ENCODE measurements at places on chromosomes 6 and 20.

- no peak for DNase-seq
These were observed 1.4 kb downstream of the SDC4 start for GRCh38 chr20:45346851-45347250.

- DNase-seq = no peak
These were observed at the start of gene OR2J3 for GRCh38 chr6:29107758-29108157. Gene OR2J3 (plus strand): TSS chr6:29108058. CDS start chr6:29111891, 3,833 bp downstream.

DNA sequence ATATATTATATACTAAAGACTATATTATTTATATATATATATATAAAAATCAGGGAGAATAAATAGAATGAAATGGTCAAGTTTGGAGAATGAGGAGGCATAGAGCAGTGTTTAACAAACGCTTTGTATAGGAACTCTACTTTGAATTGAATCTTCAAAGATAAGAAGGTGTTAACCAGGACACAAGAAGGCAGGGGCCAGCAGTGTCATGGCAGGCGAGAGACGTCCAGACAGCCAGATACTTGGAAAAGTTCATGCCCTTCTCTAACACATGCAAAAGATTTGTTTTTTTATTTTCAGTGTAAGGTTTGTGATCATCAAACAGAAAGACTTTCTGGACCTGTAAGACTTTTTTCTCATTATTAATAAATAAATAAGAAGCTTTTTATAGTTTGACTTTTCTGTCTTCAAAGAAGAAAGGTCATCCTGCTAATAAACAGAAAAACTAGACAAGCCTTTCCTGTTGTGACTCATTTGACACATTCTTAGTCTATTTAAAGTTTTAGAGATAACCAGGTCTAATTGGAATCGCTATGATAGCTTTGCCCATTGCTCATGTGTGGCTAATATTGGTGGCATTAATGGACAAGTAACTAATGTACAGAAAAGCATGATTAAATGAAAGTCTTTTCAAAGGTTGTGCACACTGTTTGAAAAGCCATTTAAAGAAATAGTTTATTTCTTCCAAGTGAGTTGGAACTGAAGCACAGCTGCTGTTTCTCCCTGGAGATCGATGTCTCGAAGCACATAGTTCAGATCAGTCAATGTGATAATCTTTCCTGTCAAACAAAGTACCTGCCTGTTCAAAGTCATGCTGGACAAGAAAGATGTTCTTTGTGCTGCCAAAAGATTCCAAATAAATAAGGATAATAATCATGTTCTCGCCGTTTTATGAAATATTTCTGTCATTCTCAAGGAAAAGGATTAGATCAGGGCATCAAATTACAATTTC lies 420.4 kb upstream of the OPRM1 start:
- DNase-seq = no peak

DNA sequence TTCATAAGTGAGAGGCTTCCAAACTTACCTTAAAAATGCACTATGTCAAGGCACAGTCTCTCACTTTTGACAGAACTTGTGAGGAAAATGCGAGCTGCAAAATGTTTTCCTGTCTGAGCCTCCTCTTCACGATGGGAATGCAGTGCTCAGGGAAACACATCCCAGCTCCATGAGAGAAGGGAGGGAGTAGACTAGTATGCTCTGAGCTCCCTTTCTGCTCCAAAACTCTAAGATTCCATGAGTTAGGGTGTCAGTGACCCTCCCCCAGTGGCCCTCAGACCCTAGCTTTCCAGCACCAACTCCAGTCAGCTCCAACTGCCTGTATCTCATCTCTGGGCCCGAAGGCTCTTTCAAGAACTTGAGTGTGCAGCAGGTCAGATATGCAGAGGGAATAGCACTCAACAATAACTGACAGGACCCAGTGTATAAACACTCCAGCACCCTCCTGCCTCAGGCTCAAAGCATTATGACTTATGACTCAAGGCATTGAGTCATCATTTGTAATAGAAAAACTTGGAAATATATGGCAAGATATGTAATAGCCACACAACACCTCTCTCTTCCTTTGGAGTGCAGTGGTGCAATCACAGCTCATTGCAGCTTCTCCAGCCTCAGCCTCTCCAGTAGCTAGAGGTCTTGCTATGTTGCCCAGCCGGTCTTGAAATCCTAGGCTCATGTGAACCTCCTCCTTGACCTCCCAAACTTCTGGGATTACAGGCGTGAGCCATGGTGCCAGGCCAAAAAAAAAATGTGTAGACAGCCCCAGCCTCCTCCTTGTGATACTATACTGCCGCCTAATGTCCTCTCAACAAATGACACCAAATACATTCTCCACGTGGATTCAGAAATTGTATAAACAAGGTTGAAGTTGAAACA lies 16.7 kb upstream of the ENTPD6 start:
- DNase-seq = no peak

DNA sequence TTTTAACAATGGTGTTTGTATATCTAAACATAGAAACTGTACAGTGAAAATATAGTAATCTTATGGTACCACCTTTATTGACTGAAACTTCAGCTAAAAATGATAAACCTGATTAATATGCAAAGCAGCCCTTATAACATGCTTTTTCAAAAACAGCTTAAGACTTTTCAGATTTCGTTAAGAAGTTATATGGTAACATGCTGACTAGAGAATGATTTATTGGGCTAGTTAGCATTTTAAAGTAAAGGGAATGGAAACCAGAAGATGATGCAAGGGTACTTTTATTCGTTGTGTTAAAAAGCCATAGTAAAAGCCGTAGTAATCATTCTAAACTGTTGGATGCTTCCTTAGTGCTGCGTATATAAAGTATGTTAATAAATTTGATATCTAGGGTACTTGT lies 50.5 kb downstream of the CBFA2T2 start:
- DNase-seq = no peak

DNA sequence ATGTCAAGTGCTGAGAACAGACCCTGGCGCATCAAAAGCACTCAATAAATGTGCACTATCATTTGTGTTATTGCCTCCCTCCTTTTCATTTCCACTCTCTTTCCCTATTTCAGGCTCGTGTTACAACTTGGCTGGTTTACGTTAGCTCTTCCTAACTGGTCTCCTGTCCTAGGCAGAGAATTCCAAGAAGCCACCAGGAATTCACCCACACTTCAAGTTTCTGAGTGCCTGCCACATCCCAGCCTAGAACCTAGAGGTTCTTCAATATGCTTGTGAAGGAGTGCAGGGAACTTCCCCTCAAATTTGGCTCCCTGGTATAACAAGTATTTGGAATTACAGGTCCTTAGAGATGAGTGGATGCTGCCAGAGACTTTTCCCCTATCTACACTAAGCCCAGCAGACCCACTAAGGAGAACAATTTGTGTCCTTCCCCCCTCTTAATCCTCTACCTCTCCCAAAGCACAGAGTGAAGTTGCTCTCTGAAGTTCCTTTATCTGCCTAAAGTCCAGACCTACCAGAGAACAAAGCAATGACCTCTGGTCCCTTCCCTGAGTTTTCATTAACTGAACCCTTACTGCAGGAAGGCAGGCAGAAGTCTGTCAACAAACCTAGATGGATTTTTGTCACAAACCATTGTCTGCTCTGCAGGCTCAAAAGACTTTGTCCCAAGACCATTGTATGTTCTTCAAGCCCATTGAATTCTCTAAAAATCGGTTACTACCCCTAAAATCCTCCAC lies 201.6 kb upstream of the JARID2 start:
- no peak for DNase-seq

DNA sequence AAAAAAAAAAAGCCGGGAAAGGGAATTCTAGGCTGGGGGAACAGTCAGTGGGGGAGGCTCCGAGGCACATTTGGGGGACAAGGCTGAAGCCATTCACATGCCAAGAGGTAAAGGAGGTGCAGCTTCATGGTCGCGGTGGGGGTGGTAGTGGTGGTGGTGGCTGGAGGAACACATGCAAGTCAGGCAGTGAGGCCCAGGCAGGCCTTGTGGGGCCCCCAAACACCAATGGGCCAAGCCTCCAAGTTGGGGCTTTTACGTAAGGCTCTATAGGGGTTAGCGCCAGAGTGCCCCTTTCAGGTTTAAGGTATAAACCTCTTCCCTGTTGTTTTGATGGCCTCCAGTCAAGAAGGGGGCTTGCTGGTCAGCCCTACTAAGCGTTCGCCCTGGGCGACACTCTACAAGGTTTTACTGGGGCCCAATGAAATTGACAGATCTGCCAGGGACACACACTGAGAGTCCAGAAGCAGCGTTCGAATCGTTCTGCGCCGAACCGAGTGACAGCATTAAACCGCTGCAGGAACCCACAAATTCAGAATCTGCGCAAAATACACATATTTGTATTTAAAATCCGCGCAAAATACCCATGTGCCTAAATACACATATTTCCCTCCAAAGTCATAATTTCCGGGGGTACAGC lies 818 bp upstream of the AP5S1 start:
- DNase-seq = no peak

DNA sequence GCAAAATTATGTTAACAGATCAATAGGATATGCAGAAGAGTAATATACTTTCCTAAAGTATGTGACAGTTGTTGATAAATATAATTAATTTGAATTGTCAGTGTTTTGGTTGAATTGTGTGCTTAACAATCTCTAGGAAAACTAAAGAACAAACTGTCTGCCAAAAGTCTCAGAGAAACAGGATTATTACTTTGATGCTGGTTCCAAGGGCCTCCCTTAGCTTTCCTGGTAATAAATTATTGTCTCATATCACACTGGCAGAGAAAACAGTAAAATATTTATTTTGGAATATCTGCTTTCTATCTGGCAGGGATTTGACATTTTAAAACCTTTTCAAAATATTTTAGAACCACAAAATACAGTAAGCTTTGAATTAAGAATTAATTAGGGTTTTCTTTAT lies 40.1 kb upstream of the CARMIL1 start:
- DNase-seq = no peak

DNA sequence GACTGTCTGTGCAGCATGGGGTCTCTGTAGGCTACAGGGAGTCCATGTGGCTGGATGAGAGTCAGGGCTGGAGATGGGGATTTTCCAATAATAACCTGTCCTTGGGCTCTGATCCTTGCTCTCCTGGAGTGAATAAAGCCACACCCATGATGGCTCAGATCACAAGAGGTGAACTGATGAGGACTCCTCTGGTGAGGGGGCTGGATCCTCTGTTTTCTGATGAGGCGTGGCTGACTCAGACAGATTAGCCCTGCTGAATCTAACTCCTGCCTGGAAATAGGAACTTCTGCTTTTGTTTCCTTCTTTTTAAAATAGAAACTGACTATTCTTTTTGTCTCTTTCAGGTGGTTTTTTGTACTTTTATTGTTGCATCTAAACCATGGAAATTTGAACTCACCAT lies 27.0 kb downstream of the CST9L start:
- DNase-seq = no peak

DNA sequence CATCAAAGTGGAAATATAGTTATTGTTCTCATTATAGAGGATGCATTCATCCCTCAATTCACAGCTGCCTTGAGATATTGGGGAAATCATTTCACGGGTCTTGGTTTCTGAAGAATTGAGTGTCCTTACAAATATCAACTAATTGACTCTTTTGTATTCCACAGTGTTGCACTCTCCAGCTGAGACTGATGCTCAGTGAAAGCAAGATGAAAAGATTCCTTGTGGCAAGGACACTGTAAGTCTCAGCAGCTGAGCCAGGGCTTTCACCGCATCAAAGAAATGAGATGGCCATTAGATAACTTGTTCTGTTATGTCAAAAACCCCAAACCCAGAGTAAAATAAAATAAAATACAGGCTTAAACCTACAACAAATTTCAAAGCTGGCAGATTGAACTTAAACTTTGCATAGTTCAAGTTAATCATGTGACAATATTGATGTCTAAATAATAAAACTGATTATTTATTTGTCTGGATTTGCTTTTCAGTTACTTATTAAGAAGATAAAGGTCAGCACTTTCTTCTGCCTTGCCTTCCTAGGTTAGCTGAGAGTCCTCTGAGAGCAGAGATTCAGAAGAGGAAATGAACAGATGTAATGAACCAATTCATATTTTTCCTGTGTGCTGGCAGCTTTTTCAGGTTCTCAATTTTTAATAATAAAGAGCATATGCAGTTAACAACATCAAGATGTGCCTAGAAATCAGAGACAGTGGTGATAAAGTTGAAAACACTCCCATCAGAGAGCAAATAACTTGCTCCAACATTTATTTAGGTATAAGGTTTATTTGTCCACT lies 82.4 kb upstream of the SMLR1 start:
- DNase-seq = no peak

DNA sequence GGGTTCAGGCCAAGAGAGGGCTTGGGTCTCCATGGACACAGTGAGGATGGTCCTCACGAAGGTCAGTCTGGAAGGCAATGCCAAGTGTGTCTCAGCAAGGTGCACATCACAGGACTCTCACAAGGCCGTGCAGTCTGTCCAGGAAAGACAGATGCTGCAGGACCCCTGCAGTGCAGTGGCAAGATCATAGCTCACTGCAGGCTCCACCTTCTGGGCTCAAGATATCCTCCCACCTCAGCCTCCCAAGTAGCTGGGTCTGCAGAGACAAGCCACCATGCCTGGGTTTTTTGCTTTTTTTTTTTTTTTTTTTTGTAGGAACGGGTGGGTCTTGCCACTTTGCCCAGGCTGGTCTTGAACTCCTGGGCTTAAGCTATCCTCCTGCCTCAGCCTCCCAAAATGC lies 26.4 kb downstream of the ZMYND8 start:
- DNase-seq = no peak

- DNase-seq = no peak
These were observed 213.7 kb downstream of the ATXN1 start for GRCh38 chr6:16547587-16547986.

DNA sequence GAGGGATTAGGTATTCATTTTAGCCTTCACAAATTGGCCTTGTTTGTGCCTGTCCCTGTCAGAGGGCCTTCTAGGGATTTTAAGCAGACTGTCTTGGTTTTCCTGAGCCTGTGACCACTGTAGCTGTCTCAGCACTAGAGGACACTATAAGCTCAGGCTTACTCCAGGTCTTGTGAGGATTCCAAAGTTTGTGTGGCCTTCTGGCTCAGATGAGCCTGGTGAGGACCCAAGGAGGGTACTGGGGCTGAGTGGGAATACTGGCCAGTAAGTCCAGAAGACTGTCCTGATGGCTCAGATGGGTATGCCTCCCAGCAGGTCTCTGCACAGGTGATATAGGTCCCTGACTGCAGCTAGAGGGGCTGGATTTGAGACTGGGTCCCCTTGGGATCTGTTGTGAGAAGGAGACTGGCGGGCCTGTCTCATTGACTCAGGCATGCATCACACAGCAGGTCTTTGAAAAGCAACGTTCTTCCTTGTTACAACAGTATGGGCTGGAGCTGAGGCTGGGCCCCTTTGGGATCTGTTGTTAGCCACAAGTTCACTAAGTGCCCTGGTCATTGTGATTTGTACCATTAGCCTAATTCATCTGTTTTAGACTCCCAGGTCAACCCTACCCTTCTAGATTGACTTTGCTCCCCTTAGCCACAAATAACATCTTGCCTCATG lies 26.3 kb upstream of the TFB1M start:
- no peak for DNase-seq

GRCh38 chr6:11253594-11253993 lies 21.1 kb upstream of the NEDD9 start:
- no peak for DNase-seq

GRCh38 chr6:169620171-169621130 lies 81.4 kb downstream of the WDR27 start:
- DNase-seq = no peak

GRCh38 chr6:158705386-158706126 lies 55.7 kb downstream of the SYTL3 start:
- no peak for DNase-seq

All from caudate nucleus (tissue), 63 donors.